ENCODE measurements at places on chromosomes 16 and 17.

- DNase-seq, result no peak
Measured at GRCh38 chr16:69924041-69924775, 26.9 kb upstream of the CLEC18A start.

GRCh38 chr16:8087597-8088289, 502.6 kb downstream of the TMEM114 start:
- DNase-seq, result no peak

GRCh38 chr16:24041834-24042631, 206.2 kb downstream of the PRKCB start:
- no peak for DNase-seq

DNA sequence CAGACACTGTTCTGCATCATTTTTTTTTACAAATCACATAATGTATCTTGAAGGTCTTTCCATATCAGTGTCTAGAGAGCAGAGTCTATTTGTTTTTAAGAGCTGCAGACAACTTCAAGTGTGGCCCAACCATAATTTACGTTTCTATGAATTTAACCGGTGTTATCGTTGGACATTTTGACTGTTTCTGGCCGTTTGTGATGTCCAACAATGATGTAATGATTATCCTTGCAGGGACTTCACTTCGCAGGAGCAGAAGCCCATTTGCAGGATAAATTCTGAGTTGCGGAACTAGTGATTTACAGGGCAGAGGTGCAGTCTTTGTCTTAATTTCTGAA, 26.9 kb upstream of the HLF start:
- DNase-seq, result no peak

- no peak for DNase-seq
Measured at GRCh38 chr16:86515777-86516622, 5.7 kb downstream of the FOXF1 start.

GRCh38 chr17:15431766-15432165, 35.7 kb downstream of the CDRT4 start:
- no peak for DNase-seq

DNA sequence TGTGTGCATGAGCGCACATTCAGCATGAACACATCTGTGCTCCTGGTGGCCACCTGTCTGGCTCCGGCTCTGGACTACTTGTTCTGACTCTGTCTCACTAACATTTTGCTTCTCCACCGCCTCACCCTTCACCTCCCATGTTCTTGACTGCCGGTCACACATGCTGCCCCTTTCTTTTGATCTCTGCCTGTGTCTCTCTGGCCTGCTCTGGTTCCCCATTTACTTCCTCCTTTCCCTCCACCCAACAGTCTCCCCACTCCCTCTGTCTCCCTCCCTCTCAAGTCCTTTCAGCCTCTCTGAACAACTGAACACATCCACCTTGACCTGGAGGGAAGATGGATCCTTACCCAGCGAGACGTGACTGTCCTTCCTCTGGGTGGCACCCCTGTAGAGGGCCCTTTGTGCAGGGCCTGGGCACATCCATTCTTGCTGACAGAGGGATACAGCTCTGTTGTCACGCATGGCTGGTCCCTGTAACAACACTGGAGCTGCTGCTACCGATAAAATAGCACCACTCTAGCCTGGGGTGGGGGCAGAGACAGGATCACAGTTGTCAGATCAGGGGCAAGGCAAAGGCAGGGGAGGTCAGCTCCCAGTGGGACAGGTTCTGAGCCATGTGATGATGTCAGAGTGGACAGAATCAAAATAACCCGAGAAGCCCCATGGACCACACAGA, 11.0 kb downstream of the ZSCAN32 start:
- DNase-seq, result no peak

DNA sequence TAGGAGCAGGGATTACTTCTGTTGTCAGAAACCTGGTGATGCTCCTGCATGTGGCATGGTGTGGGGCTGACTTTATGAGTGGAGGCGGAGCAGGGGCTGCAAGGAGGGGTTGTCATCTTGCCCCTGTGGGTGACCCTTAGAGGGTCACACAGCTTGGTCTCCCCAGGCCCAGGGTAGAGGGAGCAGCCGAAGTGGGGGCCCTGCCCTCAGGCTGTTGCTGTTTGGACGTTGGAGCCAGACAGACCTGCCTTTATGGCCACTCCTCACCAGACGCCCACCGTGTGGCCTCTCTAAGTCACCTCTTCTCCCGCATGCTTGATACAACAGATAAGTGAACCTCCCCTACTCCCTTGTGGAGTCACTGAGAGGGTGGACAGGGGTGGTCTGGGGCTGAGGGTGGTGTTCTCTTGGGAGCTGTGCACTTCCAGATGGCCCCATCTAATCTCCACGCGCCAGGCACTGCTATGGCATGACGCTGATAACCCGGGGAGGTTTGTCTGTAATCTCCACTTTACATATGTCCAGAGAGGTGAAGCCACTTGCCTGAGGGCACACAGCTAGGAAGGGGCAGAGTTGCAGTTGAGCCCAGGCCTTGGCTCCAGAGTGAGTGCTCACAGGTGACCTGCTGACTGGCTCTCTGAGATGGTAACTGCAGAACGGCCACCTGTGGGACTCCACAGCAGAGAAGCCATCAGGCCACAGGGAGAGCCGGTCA, 10.0 kb downstream of the MAP2K3 start:
- no peak for DNase-seq

DNA sequence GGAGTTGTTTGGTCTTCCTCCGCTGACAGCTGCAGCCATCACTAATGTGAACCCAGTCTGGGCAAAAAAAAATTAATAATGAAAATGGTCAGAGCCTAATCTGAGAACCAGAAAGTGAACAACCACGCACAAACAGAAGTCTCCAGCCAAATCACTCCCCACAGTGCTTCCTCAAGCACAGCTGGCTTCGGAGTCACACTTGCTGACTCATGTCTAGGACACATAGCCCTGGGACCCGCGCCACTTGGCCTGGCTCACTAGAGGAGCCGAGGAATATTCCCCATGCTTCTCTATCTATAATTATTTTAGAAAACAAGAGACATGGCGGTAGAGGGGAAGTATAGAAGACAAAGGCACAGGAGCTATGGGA, 109.1 kb downstream of the ZFHX3 start:
- DNase-seq, result peak; percentile 24

DNA sequence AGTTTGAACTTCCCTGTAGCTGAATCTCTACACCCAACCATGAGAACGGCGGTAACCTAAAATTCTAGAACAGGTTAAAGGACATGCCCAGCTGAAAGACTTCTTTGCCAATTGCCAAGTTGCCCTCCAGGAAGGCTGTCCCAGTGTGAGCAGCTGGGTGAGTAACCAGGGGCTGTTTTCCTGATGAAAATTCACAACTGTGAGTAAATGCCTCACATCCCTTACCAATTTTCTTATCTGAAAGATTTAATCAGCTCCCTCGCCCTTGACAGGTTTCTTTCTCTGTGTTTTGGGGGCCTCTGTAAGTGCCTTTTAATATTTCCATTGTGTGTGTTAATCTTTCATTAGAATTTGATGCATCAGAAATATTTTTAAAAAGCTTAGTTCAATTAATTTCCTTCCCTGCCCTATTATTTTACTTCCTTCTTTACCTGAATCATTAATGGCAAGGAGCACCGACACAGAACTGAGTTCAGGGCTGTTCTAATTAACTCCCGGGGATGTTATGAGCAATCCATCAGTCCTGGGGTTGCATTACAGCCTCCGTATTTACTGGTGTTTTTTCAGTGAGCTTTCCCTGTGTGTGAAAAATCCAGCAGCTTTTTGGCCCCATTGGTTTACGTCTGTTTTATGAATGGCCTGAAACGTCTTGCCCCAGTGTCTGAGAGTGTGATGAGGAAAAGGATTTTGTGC, 152.9 kb downstream of the CLEC16A start:
- no peak for DNase-seq

- no peak for DNase-seq
Measured at GRCh38 chr16:21651515-21651914, 893 bp downstream of the IGSF6 start.

GRCh38 chr17:79861413-79862216, 22.4 kb upstream of the CBX4 start:
- no peak for DNase-seq

GRCh38 chr16:66523861-66524354, 26.0 kb downstream of the TK2 start:
- no peak for DNase-seq
